Activated gamma-delta T cell treated with Interleukin-2 at 50 U/mL for 16 hours (primary cell): ENCODE measurements at places on chromosomes 2 and 18.

DNA sequence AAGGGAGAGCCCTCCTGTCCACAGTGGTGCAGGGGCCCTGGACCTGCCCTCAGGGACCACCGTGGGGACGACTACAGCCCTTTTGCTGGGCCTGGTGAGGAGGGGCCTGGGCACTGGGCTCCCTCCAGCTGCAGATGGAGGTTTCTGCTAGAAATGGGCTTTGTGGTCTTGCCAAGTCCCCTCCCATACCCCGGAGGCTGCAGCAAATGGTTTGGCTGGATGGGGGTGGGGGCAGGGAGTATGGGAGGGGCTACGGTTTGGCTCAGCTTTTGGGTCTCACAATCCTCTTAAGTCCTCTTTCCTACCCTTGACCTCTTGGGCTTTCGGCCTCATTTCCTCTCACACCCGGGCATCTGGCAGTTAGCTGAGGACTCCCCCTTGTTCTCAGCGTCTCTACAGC, 21.7 kb downstream of the TET3 start:
- no peak for DNase-seq

DNA sequence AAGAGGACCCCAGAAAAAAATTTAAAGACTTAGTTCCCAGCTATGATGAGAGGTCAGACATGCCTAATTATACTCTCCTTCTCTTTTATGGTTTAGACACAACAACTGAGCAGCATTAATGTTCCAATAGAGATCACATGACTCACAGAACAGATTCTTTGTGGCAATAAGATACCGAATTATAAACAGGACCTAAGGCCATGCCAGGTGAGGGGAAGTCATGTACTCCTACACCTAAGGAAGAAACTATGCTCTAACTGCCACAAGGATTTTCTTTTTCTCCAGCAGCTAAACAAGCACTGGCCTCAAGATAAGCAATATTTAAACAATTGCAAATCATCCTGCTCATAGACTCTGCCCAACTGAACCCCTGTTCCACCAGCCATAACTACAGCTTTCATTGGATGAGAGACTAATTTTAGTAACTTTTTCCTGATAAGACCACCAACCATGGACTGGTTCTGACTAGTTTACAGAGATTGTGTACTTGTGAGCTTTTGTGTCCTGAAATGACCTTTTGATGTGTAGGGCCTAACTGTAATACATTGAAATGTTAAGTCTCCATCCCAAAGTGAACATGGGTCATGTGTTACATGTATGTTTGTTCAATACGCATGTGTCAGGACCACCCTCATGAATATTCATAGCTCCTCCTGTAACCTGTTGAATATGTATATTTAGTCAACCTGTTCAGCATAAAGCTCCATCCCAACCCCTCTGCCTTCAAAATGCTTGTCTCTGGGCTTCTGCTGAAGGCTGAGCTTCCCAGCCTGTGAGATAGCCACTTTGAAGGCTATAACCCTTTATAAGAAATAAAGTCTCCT, 21.6 kb upstream of the NFE2L2 start:
- no peak for DNase-seq

GRCh38 chr2:23342075-23342474, 42.9 kb upstream of the KLHL29 start:
- no peak for DNase-seq

GRCh38 chr18:22348521-22349316, 69.0 kb downstream of the CTAGE1 start:
- DNase-seq = peak; percentile 29

GRCh38 chr2:122163617-122164016, 408.2 kb downstream of the TSN start:
- DNase-seq = no peak

- DNase-seq = no peak
These were observed 32.2 kb upstream of the TRIB2 start for GRCh38 chr2:12684471-12684936.

DNA sequence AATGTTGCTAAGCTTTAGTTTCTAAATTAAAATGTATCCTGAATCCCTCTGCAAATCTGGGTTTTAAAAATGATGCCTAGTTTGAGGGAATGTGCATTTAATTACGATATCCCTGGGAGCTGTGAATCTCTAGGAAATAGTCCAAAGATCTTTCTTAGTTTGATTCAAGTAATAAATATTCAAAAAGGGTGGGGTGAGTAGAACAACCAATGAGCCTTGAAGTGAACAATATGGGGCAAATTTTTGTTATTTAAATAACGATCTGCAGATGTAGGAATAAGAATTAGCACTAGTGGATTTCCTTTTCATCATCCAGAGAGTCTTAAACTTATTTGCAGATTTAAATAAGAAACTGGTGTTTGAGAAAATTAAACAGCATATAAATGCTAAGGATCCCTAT, 106.3 kb downstream of the ACVR1 start:
- DNase-seq = no peak

DNA sequence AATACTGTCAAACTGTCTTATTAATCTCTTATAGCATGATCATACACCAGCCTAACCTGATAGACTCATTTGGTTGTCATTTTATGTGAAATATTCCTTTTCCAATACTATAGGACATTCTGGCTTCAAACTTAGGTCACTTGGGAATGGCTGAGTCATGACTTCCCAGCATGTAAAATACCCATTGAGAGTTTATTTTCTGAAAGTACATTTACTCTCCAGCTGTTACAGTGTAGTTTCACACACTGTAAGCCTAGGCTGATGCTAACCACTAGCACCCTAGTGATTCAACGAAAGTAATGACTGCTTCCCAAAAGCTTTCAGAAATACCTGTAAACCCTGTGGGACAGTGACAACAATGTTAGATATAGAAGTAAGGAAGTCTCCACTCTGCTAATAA, 93.8 kb downstream of the FIGN start:
- no peak for DNase-seq

DNA sequence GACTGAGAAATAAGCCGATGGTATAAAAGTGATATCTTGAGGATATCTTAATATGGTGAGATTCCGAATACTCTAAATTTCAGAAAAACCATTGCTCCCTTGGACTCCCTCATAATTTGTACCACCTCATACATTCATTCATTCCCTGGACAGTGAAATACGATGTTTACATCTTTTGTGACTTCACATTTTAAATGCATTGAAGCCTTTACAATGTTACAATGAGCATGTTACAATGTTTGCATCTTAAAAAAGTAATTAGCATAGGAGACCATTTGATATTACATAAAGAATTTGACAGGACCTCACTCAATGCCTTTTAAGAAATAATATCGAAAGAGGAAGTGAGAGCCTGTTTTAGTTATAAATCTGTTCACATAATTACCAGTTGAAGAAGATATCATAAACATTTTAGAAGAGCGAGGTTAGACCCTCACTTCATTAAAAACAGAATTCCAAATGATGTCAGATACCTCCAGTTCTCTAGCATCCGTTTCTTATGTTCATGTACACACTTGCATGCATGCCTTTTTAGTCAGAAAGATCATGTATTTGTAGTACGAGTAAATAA, 372.0 kb downstream of the ARHGAP15 start:
- DNase-seq = no peak

DNA sequence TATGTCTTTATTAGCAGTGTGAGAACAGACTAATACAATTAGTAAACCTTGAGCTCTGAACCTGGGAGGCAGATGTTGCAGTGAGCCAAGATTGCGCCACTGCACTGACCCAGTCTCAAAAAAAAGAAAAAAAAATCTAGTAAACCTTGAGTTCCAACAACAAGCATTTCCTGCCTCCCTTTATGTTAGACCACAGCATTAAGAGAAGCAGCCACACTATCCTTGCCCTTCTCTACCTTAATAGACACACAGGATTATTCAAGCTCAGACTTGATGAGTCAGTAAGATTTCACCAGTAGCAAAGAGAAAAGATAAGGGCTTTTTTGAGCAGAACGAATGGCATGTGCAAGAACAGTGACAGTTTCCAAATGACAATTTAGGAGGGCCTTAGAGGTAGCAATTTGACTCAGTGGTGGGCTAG, 18.0 kb upstream of the GLS start:
- no peak for DNase-seq
